ENCODE measurements at places on chromosomes 11 and 22.

DNA sequence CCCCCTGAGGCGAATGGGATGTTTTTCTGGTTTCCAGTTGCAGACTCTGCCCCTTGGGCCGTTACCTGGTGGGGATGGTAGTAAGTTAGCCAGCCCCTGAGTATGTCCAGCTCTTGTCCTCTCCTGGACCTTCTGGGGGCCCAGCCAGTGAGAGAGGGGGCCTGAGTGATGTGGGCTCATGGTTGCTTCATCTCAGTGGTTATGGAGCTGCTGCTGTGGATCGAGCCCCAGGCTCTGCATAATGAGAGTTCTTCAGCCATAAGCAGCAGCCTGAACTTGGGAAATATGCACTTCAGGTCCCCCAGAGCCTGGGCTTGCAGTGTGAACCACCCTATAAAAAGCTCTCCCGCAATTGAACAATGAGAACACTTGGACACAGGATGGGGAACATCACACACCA is 5.9 kb downstream of the TMPRSS13 start:
- no peak for DNase-seq

DNA sequence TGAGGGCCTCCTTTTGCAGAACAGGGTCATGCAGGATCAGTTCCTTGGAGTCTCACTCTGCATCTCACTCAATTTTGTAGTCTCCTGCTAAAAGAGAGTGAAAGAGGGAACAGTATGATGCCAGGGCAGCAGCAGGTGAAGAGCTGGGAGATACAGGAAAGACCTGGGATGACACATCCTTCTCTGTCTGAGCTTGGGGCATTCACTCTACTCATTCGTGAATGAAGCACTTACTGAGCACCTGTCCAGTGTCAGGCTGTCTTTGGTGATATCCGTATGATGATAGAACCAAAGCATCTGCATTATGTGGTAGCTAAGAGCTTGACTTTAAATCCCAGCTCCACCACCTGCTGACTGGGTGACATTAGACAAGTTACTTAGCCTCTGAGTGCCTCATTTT is 14.4 kb downstream of the SREBF2 start:
- no peak for DNase-seq

- DNase-seq, result no peak
Observed at GRCh38 chr11:73099512-73100266, 42.4 kb downstream of the FCHSD2 start.

DNA sequence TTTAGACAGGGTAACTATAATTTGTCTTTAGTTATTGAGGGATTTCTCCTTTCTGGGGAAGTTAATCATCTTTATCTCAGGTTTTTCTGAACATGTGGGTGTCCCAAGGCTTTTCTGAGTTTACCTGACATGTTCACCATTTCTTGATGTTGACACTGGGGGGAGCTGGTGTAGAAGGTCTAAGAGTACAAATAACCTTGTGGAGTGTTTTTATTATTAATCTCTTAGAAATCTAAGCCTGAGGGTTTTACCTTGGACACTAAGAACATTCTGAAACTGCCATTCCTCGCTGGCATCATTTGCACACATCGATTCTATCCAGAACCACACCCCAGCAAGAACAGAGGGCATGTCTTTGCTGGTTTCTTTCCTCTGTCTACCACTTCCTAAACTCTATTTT is 15.6 kb upstream of the C11orf91 start:
- DNase-seq, result peak; percentile 20

DNA sequence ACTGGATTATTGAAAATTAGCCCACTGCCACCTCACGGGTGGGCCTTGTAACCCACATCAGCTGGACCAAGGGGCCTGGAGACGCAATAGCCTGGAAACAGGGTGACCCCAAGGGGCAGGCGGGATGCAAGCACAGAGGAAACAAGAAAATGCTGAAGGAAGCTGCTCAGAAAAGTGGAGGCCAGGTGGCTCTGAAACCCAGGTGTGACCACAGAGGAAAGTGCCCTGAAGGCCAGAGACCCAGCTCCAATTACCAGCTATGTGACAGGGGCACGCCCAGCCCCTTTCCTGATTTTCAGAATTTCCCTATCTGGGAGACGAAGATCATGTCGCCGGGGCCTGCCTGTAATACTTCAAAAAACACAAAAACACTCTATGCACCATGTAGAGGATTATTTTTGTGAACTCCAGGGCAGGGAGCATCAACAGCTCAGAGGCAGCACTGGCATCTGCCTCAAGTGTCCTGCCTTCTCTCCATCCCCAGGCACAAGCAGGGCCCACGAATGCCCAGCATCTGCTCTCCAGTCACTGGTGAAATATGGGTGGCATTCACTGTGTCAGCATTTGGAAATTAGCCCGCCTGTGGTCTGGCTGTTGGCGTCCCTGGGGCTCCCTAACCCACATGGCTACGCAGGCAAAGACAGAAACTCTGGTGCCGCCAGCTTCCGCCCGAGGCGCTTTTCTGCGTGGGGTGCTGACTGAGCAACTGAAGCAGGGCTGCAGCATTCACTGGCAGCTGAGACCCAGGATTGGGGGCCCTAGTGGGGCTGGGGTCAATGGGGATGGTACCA is 6.3 kb downstream of the KCNJ1 start:
- no peak for DNase-seq

DNA sequence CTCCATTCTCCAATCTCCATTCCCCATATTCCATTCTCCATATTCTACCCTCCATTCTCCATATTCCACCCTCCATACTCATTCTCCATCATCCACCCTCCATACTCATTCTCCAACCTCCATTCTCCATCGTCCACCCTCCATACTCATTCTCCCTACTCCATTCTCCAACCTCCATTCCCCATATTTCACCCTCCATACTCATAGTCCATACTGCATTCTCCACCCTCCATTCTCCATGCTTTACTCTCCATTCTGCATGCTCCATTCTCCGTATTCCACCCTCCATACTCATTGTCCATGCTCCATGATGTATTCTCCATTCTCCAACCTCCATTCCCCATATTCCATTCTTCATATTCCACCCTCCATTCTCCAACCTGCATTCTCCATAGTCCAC is 44.3 kb upstream of the H19 start:
- DNase-seq, result no peak

GRCh38 chr11:61102667-61103571 is 630 bp downstream of the CD5 start:
- no peak for DNase-seq

DNA sequence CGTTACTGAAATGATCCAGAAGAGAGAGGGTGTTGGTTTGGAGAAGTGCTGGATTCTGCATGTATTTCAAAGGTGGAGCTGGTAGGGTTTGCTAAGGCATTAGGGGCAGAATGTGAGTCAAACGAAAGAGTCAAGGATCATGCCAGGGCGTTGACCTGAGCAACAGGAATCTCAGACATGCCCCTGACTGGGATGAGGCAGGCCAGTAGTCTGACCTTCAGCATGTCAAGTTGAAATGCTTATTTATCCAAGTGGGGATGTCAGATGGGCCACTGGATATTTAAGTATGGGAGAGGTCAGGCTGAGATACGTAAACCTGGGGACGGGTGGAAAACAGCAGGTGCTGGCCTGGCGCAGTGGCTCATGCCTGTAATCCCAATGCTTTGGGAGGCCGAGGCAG is 2.7 kb upstream of the TSGA10IP start:
- DNase-seq, result no peak

GRCh38 chr11:85784480-85785265 is 26.3 kb downstream of the SYTL2 start:
- DNase-seq, result no peak

- no peak for DNase-seq
Observed at GRCh38 chr11:79088967-79089366, 351.9 kb downstream of the TENM4 start.

DNA sequence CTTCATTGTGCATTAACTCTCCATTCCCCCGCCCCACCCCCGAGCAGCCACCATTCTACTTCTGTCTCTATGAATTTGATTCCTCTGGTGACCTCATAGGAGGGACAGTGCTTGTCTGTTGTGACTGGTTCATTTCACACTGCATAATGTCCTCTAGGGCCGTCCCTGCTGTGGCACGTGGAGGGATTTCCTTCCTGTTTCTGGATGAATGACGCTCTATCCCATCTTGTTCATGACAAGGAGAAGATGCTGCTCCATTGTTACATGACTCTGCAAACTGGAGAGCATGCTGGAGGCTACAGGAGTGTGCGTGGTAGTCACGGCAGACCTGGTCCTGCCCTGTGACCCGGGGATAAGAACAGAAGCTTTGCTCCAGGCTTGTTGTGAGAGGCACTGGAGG is 61.3 kb downstream of the RTL6 start:
- DNase-seq, result no peak

DNA sequence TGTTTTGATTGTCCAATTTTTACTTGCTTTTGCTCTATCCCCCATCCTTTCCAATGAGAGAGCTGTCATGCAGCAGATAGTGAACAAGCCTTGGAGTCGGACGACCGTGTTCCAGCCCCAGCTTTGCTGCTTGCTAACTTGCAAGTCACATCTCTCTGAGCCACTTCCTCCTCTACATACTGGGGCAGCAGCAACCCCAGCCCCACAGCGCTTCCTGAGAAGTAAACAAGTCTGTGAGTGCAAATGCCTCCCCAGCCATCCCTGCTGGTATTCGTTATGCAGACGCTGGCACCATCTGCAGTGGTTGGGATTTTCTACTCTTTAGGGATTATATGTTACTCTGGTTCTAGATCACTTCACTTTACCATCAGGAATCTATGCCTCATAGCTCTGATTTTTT is 35.0 kb downstream of the TPBGL start:
- DNase-seq, result peak; percentile 60

DNA sequence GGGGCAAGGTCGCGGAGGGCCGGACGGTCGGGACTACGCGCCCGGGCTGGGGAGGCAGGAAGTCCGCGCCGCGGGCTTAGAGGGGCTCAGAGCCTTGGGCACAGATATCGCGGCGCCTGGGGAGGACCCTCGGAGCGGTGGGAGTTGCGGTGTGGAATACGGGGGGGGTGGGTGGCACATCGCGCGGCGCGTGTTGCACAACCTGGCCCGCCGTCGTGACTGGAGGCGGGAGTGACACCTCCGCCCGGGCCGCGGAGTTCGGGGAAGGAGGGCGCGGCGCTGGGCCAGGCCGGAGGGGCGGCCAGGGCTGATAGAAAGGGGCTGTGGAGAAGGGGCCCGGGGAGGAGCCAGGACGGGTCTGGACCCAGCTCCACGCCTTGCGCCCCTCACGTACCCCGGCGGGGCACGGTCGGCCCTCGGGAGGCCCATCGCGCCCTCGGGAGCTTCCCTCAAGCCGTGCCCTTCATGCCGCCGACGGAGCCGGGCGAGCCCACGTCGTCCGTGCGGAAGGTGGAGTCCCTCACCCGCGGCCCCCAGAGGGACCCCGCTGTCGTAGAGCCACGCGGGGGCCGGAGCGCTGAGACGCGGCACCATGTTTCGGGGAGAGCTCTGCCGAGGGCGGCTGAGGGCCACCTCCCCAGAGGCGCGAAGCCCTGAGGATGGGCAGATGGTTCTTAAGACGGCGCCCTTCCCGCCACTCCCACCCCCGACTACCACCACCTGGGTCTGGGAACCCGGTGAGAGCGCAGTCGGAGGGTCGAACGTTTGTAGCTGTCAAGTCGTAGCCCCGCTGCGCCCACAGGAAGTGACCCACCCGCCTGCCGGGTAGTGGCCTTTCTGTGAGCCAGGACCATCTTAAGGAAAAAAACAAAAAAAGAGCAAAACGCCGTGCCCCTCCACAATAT is 729 bp downstream of the IL17RA start:
- peak; percentile 29 for DNase-seq

GRCh38 chr11:33775832-33776470 is 1.6 kb upstream of the FBXO3 start:
- no peak for DNase-seq

DNA sequence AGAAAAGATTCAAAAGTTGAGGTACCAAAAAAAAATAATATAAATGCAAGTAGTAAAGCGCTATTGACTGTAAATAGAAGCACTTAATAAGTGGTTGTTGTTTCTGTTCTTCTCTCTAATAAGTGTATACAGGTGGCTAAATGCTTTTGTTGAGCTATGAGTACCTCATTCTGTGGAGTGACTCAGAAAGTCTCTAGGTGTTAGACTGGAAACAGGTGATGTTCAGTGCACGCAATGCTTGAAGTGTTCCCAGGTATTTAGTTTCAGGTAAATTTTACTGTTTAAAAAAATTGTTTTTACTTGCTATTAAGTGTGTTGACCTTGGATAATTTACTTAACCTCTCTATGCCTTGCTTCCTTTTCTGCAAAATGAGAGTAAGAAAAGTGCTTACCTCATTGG is 24.2 kb downstream of the POU2AF3 start:
- DNase-seq, result no peak

GRCh38 chr11:60378354-60378753 is at the start of gene MS4A7:
TSS of gene MS4A7 (plus strand) at chr11:60378532. CDS start at chr11:60383142, 4,610 bp downstream.
- no peak for DNase-seq

- no peak for DNase-seq
Observed at GRCh38 chr11:44208976-44209603, 100.8 kb downstream of the ALX4 start.

GRCh38 chr22:45812910-45813309 is 141.3 kb downstream of the ATXN10 start:
- no peak for DNase-seq

DNA sequence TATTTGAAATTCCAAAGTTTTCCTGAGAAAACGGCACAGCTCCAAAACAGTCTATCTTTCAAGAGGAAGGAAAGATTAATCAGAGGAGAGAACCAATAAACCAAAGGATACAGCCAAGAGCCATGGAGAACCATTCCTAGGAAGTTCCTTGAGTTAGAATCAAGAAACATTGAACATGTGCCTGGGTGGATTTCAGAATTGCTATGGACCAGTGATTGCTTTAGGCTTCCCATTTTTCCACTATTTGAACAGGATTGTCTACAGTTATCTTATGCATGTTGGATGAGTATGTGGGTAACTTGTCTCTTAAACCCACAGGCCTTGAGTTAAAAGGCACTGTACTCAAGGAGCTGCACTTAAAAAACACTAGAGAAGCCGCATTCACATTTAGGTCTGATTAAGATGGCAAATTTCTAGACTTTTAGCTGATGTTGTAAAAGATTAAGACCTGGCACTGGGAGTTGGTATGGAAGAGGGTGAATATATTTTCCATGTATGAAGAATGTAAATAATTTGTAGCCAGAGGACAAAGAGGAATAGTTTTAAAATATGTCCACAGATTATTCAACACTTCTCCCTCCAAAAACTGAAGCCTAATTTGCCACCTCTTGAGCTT is 11.2 kb upstream of the DEUP1 start:
- no peak for DNase-seq

DNA sequence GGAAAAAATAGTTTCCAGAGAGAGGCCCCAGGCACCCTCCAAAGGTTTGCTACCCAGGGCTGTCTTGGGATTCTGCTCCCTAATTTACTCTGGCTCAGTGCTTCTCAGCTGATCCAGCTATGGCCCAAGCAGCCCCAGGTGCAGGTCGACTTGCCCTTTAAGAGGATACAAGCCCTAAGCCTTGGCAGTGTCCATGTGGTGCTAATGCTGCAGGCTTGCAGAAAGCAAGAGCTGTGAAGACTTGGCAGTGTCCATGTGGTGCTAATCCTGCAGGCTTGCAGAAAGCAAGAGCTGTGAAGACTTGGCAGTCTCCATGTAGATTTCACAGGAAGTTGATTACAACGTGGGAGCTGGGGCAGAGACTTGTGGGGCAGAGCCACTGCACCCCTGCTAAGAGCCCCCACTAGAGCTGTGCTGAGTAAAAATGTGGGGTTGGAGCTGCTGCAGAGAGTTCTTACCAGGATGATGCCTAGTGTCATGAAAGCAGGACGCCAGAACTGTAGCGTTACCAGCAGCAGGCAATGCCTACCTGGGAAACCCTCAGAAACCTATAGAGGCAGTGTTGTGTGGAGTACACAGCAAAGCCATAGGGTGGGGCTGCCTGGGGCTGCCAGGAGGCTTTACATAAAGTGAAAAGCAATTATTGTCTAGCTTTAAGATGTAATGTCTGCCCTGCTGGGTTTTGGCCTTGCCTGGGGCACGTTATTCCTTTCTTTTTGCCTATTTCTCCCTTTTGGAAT is 16.1 kb upstream of the OR52K1 start:
- no peak for DNase-seq
